Ammon's horn (tissue), 1 donor: ENCODE measurements at places on chromosomes 11 and 22.

DNA sequence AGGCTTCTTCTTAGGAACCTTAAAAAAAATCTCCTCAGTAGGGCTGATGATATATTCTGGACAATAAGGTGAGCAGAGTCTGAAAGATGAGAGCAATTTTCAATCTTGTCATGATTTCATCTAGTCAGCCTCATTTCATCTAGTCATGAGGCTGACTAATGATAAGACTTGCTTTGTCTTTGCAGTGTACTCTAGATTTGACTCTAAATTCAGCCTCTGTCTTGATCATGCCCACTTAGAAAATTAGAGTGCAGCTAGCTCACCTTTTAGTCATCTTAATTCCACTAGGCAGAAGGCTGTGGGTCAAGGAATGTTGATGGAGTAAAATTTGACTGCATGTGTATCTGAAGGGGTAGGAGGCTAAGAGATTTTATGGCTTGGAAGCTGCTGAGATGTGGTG, 5.5 kb downstream of the EHF start:
- DNase-seq = no peak

DNA sequence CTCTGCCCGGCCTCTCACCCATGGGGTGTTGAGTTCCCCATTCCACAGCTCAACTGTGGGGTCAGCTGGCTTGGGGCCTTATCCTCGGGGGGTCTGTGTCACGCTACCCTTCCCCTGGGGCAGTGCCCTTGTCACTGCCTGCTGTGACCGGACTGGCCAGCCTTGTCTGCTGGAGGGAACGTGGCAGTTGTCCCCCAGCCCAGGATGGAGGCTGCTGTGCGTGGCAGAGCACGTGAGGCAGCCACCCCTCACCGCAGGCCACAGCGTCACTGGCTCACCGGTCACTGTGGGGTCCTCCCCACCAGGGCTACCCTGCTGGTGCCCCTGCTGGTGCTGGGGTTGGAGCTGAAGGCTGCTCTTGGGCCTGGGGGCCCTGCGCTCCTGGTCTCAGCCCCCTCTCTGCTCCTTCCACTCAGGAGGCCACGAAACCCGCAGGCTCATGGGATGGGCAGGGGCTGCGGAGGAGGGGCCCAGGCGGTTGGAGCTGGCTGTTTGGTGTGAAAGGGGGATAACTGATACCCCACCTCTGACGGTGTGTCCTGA, 13.4 kb downstream of the BRSK2 start:
- DNase-seq = no peak

- no peak for DNase-seq
Measured at GRCh38 chr22:25120093-25120561, 79.5 kb upstream of the CRYBB3 start.

GRCh38 chr22:46676881-46677280, 56.7 kb downstream of the GRAMD4 start:
- DNase-seq = no peak

GRCh38 chr22:44026630-44027511, 2.8 kb downstream of the PARVB start:
- peak; percentile 73 for DNase-seq

DNA sequence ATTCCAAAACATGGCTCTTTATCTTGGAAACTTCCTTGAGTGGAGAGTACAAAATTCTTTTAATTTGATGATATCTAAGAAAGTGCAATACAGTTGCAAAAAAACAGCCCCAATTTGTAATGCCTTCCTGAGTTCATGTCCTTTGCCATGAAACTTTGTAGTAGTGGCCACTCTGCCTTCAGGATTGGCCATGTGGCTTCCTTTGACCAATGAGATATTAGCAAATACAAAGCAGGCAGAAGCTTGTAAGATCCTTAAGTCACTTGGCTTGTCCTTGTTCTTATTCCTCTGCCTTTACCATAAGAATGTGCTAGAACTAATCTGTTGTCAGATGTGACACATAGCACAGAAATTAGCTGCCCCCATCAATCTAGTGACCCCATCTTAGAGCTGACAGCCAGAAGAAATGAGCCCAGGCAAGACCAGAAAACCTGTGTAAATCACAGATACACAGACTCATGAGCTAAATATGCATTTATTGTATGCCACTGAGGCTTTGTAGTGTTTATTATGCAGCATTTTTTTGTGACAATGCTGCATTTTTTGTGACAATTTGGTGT, 29.8 kb upstream of the BLID start:
- DNase-seq = no peak

DNA sequence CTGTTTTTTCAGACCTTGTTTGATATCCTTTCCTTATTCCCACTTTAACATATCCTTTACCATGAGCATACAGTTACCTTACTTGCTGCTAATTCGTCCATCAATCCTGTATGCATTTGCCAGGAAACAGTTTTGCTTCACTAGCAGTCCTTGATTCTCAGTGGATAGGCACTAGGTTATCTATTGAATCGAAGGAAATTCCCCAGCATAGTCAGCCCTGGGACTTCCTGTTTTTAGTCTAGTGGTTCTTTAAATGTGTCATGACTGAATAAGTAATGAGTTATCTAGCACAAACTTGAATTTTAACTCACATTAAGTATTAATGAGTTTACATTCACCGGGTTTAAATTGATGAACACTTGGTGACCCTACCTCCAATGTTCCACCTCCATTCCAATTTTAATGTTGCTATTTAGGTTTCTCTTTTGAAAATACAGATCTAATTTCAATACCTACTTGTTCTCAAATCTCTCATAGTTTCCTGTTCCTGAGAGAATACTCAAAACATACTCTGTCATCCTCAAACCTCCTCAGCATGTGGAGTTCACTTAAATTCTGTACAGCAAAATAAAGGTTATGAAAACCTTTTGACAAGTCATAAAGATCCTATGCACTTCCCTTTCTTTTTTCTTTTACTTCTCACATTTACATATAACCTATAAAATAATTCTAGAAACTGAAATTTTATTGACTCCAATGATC, 1375.1 kb upstream of the TENM4 start:
- DNase-seq = no peak

GRCh38 chr22:36946421-36947158, 33.2 kb downstream of the CSF2RB start:
- DNase-seq = no peak

DNA sequence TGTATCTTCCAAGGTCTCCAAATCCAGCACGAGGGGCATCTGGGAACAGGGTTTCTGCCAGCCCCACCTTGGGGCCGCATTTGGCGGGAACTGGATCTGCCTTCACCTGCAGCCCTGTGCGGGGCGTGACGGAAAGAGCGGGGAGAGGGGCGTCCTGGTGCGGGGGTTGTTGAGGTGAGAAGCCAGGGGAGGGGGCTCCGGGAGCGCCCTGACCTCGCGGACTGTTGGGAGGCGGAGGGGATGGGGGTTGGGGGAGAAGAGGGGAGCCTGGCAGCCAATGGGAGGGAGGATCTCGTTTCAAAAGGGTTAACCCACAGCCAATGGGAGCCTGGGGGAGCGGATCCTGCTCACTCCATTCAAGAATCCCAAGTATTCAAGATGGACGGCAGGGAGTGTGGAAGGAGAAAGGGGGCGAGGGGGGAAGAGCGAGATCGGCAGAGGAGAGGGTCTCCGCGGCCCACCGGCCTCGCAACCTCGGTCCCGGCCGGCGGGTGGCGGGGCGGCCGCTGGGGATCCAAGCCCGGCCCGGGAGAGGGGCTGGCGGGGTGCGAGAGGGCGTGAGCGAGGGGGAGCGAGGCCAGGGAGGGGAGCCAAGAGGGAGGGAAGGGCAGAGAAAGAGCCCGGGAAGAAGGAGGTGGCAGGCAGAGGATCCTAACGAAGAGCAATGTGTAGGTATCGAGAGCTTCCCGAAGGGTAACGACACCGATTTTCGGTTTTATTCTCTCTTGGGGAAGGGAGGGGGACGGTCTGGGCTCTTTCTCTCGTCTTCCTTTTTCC, 11.5 kb downstream of the YPEL4 start:
- peak; percentile 85 for DNase-seq

DNA sequence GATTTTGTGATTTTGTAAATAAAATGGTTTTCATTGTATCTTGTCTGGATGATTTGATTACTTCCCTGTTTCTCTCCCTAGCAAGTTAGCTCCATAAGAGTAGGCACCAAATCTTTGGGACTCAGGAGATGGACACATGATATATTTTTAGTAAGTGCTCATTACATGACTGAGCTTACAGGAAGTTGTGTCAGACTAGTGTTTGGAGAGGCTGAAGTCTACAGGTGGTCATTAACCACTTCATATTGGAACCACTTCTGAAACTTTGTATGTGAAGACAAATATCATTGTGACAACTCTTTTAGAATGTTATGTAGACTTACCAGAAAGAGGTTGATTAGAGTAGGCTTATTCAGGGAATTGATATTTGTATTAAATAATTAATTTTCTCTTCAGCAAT, 19.1 kb downstream of the ARHGAP42 start:
- no peak for DNase-seq

DNA sequence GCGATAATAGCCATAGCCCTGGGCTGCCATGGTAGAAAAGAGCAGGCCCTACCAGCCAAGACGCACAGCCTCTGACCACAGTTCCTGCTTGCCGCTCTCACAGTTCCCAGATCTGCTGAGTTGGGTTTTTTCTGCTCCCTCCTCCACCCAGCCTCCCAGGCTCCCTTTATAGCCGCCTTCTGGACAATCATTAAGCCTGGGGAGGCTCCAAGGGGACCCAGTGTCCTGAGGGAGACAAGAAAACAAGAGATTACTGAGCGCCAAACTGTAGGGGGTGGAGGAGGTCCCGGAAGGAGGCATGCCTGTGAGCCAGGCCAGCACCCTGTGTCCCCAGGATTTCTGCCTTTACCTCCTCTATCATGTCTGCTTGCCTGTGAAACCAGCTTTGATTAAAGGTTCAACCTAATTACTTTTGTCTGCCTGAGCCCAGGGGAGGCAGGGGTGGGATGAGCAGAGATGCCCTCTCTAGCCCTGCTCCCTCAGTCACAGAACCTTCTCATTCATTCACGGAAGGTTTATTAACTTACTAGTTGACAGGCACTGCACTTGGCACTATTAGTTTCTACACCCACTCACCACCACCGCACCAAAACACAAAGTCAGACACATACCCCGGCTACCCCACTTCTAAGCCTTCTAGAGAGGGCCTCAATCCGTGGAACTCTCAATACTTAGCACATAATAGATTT, 1.2 kb downstream of the SLC37A4 start:
- peak; percentile 38 for DNase-seq

DNA sequence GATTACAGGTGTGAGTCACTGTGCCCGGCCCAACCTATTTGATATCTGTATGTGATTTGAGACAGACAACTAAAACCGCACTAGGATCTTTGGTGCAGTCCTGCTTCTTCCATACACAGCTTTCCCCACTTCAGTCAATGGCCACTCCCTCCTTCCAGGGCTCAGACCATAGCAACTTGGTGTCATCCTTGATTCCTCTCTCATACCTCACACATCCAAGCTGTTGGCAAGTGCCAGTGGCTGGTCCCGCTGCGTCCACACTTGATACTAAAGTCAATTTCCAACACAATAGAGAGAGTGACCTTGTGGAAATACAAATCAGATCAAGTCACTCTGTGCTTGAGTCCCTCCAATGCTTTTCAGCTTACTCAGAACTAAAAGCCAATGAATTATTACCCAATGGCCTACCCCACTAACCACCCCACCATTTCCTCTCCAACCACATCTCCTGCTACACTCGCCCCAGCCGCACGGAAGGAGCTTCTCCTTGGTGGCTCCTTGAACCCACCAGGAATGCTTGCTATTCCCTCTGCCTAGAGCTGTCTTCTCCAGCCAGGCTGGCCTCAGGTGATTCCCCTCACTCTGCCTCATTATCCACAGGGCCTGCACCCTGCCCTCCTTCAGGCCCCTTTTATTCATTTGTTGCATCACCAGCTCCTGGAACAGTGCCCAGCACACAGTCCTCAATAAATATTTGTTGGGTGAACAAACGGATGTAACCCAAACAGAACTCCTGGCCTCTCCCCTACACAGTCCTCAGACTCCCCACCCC, 12.9 kb downstream of the ABTB2 start:
- no peak for DNase-seq

GRCh38 chr11:65796726-65797601, 10.1 kb downstream of the OVOL1 start:
- DNase-seq = no peak

- DNase-seq = no peak
Measured at GRCh38 chr11:95435628-95436353, 204.8 kb upstream of the SESN3 start.

- no peak for DNase-seq
Measured at GRCh38 chr11:66632952-66633351, 5.6 kb upstream of the RBM4 start.

- DNase-seq = peak; percentile 51
Measured at GRCh38 chr22:50267591-50268390, 2.4 kb downstream of the MAPK11 start.

- DNase-seq = no peak
Measured at GRCh38 chr11:78688460-78688859, 113.8 kb upstream of the NARS2 start.

DNA sequence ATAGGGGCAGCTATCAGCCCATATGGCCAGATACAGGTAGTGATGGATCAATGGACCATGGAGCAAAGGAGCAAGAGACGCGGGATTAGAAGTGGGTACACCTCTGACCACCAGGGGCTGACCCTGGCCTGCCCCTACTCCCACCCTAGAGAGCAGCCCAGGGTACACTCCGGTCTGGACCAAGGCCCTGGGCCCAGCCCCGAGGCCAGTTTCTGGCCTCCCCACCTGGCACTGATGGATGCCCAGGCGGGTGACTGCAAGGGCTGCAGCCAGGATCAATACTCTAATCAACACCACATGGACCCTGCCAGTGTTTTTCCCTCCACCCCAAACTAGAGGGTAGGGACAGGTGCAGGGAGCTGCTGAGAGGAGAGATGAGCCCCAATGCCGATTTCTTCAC, 74.1 kb upstream of the NECTIN1 start:
- DNase-seq = no peak

DNA sequence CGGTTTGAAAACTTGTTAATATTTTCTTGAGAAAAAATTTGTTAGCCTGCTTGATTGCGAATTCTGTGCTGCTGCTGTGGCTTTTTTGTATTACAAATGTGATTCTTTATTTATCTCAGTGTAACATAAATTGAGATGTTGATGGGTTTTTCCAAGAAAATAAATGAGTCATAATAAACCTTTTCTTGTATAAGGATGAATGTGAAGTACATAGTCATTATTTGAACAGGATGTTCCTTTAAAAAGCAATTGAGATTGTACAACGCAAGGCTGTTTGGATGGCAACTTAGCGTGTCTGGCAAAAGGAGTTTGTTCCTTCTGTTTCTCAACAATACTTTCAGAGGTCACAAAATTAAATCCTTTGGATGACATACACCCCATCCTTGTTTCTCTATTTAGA, 24.6 kb upstream of the CARD18 start:
- DNase-seq = no peak
